ELR (cell line): ENCODE measurements at places on chromosomes 1 and 21.

- no peak for DNase-seq
These were observed 49.0 kb downstream of the SCCPDH start for GRCh38 chr1:246773213-246773641.

DNA sequence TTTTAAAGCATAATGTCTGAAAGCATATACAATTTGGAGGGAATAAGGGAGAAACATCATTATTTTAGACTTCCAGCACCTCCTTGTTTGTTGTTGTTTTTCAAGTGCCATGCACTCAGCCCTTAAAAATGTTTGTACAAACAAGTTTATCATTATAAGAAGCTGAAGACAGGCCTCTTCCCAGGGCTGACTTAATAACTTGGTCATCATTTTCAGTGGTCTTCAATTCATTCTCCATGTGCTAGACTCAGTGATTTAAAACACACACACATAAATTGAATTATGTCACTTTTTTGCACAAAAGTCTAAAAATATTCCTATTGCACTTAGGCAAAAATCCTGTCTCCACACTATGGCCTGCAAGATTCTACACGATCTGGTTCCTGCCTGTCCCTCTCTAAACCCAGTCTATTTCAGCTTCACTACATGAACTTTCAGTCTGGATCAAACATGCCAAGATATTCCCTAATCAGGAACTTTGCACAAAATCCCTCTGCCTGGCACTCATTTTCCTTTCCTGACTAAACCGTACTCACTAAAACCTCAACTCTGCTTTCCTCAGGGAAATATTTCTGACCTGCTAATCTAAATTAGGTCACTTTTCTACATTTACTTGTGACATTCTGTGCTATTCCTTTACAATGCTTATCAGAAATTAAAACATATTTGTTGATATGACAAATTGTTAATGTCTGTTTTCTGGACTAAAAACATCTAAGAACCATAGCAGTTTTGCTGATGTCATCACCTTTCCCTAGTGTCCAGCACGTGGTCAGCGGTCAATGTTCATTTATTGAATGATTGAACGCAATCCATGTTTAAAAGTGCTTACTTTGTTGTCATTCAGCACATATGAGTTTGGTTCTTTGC, 14.8 kb upstream of the GBP5 start:
- DNase-seq, result no peak

GRCh38 chr1:201543871-201544642, 5.1 kb downstream of the NAV1 start:
- peak; percentile 64 for DNase-seq

- no peak for DNase-seq
These were observed 13.0 kb downstream of the EXOC8 start for GRCh38 chr1:231324660-231325059.

GRCh38 chr1:96710708-96711477, 10.7 kb upstream of the PTBP2 start:
- peak; percentile 72 for DNase-seq

GRCh38 chr1:171898941-171899340, 57.6 kb downstream of the DNM3 start:
- no peak for DNase-seq

DNA sequence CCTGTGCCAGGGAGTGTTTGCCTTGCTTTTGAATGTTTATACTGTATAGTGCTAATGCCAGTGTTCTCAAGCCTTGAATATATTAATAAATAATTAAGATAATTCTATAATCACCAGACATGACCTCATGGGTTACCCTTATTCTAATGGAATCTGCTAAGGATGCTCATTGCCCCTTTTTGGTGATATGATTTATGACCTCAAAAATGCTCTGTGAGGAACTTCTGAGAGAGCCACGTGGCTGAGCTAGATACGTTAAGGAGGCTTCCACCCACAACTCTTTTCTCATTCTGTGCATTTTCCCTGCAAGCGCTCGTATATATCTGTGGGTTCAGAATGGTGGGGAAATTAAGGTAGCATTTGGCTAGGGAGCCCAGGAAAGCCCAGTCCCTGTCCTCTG, 19.6 kb upstream of the SLC30A1 start:
- DNase-seq, result no peak

- peak; percentile 94 for DNase-seq
These were observed 183.9 kb downstream of the NRIP1 start for GRCh38 chr21:14880922-14881321.

- DNase-seq, result no peak
These were observed 26.2 kb downstream of the RNF187 start for GRCh38 chr1:228513236-228513900.

GRCh38 chr1:198672124-198672523, 33.3 kb downstream of the PTPRC start:
- peak; percentile 88 for DNase-seq

- no peak for DNase-seq
These were observed 109.1 kb downstream of the LMO4 start for GRCh38 chr1:87437663-87438295.

DNA sequence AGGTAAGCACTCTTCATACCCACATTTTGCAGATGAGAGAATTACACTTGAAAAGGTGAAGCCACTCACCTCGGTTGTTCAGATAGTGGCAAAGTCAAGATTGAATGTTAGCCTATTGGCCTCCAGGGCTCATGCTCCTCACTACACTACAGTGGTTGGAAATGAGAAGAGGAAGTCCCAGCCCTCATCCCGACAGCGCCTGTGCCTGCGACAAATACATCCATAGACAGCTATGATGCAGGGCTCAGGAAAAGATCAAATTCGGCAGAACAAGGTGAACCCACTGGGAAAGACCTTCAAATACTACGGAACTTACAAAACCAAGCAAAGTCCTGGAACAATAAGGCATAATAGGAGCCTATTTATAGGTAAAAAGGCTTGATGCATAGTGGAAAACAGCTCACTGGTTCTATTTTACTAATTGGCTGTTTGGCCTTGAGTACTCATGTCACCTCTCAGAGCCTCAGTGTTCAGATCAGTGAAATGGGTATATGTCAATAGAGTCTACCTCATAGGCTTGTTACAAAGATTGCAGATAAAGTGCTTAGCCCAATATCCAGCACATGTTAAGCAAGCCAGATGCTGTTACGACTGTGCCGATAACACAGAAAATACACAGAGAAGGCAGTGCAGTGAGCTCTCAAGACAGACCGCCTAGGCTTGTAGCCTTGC, 3.5 kb downstream of the SPOCD1 start:
- DNase-seq, result no peak

- DNase-seq, result no peak
These were observed 18.2 kb downstream of the COQ8A start for GRCh38 chr1:226958300-226958699.

DNA sequence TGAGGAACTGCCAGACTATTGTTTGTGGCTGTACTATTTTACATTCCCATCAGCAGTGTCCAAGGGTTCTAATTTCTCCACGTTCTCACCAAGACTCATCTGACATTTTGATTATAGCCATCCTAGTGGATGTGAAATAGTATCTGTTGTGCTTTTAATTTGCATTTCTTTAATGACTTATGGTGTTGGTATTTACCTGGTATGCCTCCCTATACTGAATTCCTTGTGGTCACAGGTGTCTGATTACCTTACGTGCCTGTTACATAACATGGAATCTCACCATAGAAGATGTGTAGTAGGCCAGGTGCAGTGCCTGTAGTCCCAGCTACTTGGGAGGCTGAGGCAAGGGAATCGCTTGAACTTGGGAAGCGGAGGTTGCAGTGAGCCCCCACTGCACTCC, 13.5 kb downstream of the ZYG11A start:
- no peak for DNase-seq

DNA sequence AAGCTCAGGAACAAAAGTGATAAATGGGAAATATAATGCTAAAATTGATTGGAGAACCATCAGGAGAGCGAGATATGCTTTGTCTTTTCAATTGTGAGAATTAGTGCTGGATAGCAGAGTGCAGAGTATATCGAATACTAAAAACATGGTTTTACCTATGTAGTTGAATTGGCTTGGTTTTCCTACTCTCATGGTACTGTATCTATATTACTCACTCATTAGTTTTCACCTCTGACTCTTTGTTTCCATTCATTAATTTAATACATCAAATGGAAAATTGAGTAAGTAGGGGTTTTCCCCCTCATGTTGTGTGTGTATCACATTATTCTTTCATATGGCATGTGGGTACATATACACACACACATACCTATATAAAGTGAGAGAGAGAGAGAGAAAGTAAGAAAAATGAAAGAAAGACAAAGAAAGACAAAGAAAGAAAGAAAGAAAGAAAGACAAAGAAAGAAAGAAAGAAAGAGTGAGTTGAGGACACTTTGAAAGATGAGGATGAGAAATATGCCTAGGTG, 1574.5 kb downstream of the MRPL39 start:
- no peak for DNase-seq

GRCh38 chr1:243693800-243694199, 156.2 kb downstream of the AKT3 start:
- DNase-seq, result no peak

GRCh38 chr1:3431266-3431665, 23.2 kb upstream of the ARHGEF16 start:
- DNase-seq, result no peak

DNA sequence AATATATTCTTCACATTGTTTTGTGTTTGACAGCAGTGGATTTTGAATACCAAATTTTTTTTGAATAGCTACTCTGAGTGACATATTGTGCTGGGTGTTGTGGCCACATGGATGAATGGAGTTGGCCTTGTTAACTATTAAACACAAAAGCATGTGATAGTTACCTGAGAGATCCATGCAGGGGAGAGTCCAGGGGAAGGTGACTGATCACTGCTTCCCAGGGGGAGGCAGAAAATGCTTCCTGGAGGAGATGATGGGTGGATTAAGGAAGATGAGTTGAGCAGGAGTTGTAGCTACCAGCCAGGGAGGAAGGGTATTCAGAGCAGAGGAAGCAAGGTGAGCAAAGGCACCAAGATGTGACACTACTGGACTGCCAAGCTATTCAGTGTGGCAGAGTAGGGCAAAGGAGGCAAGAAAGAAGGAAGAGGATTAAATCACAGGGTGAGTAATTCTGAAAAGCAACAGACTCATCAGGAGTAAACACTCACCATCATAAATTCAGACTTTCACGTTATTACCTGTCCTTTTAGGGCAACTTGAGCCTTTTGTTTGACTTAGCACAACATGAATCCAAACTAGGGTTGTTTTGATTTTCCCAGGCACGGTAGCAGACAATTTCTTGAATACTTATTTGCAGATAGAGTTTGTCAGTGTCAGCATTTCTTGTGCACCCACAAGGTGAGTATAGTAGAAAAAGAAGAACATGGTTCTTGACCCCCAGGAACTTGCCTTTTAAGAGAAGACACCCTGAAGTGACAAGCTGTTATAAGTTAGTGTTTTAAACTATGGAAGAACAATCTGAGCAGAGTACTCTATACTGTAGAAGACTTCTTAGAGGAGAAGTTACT, 4.2 kb downstream of the CD46 start:
- peak; percentile 23 for DNase-seq

DNA sequence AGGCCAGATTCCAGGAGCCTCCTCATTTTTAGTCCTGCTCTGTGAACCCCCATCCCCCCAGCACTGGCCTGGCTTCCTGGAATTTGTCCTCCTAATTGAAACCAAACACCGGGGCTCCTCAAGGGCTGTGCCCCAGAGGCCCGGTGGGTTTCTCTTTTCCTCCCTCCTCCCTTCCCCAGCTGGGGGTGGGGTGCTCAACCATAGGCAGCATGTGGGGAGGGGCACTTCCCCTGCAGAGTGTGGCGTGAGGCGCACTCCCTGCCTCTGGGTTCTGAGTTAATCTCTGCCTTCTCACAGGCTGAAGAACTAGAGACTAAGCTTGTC, 67.5 kb upstream of the ACOT11 start:
- no peak for DNase-seq

GRCh38 chr1:15272009-15272781, 25.2 kb downstream of the FHAD1 start:
- DNase-seq, result peak; percentile 86

GRCh38 chr1:61368876-61369275, 286.5 kb downstream of the NFIA start:
- DNase-seq, result no peak

- no peak for DNase-seq
These were observed 7.6 kb upstream of the HHAT start for GRCh38 chr1:210321131-210321530.

GRCh38 chr1:61207416-61207815, 125.1 kb downstream of the NFIA start:
- no peak for DNase-seq

- DNase-seq, result no peak
These were observed 88.5 kb upstream of the QSOX1 start for GRCh38 chr1:180066150-180066549.

GRCh38 chr1:205455581-205456382, at the start of gene BLACAT1:
TSS of gene BLACAT1 (minus strand) at chr1:205456045.
- DNase-seq, result no peak

DNA sequence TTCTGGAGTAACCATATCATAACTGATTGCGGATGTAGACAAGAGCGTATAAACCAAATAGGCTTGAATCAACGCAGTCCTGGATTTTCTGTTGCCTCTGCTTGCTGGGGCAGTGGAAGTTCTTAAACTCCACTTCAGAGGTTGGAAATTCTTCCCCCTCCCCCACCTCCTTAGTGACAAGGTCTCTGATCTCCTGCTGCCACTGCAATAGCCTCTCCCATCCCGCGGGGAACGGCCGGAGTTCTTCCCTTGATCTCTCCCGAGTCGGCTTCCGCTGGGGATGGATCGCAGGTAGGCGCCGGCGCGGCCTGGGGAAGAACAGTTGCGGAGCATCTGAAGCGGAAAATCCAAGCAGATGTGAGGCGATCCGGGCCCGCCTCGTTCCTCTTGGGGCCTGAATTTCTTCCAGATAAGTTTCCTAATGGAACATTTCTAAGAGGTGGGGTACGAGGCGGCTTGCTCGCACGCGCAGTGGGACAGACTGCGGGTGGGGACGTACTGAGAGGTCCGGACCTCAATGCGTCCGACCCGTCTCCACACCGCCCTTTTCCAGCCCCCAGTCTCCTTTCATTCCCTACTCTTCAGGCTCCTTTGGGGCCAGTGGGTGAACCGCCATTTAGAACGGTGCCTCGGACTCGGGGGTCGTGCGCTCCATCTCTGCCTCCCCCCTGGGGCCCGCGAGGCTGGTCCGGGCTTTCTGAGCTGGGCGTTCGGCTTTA, 3.1 kb upstream of the SIM2 start:
- DNase-seq, result no peak

- DNase-seq, result no peak
These were observed at the start of gene VANGL2 for GRCh38 chr1:160400223-160400645. TSS of gene VANGL2 (plus strand) at chr1:160400564. CDS start at chr1:160415838, 15,274 bp downstream.

DNA sequence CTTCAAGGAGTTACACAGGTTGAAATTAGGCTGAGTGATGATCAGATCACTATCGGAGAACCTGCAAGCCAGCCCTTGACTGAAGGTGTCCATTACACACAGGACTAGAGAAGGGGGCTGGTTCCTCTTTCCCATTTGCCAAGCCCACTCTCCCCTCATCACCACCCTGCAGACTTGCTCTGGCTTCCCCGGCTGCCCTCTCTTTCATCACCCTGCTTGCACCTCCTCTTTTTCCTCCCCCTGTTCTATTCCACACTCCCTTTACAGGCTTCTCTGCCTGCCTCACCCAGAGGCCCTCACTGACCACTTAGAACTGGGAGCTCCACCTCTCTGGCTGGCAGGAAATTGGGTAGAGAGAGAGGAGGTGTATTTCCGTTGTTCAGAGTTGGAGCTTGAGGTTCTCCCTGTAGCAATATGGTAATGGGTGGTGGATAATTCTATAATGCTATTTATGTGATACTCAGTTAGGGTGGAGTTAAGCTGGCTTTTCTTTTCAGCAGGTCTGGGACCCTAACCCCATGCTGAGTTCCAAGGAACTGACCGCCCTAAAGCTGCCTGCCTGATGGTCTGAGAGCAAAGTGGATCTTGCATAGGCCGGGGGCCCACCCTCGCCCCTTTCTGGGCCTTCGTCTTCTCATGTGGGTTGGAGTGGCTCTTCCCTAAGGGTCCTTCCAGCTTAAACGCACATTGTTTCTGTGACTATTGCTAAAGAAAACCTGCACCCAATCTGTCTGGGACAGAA, 111.8 kb upstream of the ADAR start:
- no peak for DNase-seq

- peak; percentile 58 for DNase-seq
These were observed 56.3 kb downstream of the SMYD3 start for GRCh38 chr1:246450611-246451251.
